GOT3 (cell line): ENCODE measurements at places on chromosomes 13 and 19.

- DNase-seq, result no peak
Measured at GRCh38 chr19:9986787-9987281, 23.5 kb downstream of the COL5A3 start.

GRCh38 chr19:28489126-28489660, 723.8 kb downstream of the UQCRFS1 start:
- no peak for DNase-seq

DNA sequence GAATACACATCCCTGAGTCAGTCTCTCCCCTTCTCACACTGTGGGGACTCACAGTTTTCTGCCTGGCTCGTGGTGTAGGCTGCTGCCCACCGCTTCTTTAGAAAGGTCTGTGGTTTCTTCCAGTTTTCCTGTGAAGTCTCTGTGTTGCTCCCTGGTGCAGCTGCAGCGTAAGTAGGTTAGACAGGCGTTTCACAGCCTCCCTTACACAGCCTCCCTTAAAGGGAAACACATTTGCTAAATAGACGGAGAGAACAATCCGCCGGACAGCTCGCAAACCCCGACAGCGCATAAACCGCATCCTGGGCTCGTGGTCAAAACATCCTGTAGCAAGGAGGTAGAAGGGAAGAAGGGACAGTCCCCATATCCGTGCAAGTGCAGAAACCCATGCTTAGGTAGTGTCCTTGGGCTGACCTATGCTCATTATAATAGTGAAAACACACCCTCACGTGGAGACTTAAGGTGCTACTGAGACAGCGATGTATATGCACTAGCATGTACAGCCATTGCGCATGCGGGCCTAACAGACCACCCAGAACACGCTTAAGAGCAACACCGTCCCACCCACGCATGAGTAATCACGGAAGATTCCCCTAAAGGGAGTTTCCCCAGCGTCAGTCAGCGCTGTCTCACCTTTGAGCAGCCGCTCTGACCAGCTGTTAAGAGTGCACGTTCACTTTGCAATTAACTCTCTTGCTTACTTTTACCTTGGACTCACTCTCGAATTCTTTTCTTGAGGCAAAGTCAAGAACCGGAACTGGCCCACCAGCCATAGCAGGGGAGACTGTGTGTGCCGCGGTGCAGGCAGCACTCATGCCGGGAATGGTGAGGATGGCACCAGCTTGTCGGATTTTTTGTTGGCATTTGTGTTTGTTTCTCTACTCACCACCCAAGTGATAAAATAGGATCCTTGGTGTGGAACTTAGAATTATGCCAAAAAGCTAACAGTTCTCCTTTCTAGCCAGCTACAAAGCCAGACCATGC, 16.6 kb downstream of the SIGLEC8 start:
- DNase-seq, result no peak

- DNase-seq, result no peak
Measured at GRCh38 chr19:14333101-14333871, 48.0 kb upstream of the ADGRE5 start.

GRCh38 chr19:21677696-21678418, 89.5 kb downstream of the ZNF100 start:
- no peak for DNase-seq

GRCh38 chr13:70324519-70324918, 216.3 kb upstream of the KLHL1 start:
- DNase-seq, result no peak

DNA sequence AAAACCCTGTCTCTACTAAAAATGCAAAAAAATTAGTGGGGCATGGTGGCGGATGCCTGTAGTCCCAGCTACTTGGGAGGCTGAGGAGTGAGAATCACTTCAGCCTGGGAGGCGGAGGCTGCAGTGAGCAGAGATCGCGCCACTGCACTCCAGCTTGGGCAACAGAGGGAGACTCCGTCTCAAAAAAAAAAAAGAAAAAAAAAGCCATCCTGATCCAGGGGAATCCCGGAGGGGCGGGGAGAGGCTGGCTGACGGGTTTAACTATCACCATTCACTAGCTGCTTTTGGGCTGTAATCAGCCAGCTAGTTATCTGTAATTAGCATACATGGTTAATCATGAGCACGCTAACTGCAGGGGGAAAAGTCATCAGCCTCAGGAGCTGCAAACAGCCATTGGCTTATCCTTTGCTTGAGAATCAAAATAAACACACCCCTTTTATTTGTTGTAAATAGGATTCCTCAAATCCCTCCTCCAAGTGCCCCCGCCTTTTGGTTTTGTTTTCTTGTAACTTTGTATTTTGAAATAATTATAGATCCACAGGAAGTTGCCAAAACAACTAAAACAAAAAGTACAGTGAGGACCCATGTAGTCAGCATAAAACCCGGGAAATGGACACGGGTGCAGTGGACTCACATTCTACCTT, 9.6 kb downstream of the FSD1 start:
- no peak for DNase-seq

DNA sequence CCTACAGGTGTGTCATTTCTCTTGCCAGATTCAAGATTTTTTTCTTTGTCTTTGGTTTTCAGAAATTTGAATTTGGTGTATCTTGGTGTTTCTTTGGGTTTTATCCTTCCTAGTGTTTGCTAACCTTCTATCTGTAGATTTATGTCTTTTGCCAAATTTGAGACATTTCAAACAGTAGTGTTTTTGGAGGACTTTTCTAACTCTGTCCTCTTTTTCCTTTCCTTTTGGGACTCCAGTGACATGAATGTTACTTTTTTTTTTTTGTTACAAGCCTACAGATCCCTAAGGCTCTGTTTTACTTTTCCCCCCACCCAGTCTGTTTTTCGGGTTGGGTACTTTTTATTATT, 58.8 kb downstream of the ZMYM2 start:
- no peak for DNase-seq

DNA sequence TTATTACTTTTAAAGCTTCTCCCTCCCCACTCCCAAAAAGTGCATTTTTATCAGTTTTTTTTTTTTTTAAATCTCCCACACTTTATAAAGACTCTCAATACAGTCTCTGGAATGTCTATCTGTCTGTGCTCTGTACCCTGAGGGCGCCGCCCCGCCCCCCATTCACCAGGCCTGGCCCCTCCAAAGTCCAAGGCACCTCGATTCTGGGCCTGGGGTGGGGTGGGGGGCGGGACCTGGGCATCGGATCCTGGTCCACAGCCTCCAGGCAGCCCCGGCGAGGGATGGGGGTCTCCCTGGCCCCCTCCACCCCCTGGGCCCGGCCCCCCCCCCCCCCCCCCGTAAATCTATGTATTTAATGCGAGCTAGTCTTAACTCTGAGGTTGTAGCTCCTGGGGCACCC, 23.3 kb downstream of the ZBTB7A start:
- DNase-seq, result no peak

DNA sequence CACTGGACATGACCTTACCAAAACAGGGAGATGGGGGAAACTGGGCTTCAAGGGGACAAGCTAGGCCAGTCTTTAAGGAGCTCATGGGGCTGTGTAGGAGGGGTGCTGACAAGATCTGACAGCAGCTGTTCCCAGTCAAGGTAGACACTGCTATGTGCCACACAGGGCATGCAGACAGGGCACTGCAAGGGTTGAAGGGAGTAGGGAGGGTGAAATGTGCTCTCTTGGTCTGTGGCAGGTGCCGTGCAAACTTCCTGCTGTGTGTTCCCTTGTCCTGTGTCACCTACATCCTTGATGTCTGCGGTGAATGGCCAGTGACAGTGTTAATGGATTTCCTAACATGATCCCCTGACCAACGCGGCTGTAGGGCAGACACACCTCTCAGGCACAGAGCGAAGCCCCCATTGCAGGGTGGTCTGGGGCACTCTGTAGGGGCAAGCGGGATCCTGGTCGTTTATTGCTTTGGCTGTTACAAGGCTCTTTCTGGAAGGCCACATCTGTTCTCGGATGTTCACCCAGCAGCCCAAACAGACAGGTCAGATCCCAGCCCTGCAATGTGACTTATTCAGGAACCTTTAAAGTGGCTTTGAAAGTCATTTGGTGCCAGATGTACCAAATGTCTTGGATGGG, 199.5 kb upstream of the ZNF536 start:
- DNase-seq, result no peak

GRCh38 chr19:41415154-41415571, 12.0 kb downstream of the B3GNT8 start:
- no peak for DNase-seq

- DNase-seq, result no peak
Measured at GRCh38 chr19:35557539-35558399, 5.7 kb downstream of the ATP4A start.

GRCh38 chr13:45933203-45933908, 81.8 kb upstream of the SIAH3 start:
- no peak for DNase-seq

GRCh38 chr19:48553676-48554384, 1.9 kb downstream of the SULT2B1 start:
- no peak for DNase-seq

GRCh38 chr19:40147693-40148347, 43.4 kb upstream of the MAP3K10 start:
- DNase-seq, result no peak

GRCh38 chr13:100363285-100363711, 225.3 kb downstream of the GGACT start:
- DNase-seq, result no peak

DNA sequence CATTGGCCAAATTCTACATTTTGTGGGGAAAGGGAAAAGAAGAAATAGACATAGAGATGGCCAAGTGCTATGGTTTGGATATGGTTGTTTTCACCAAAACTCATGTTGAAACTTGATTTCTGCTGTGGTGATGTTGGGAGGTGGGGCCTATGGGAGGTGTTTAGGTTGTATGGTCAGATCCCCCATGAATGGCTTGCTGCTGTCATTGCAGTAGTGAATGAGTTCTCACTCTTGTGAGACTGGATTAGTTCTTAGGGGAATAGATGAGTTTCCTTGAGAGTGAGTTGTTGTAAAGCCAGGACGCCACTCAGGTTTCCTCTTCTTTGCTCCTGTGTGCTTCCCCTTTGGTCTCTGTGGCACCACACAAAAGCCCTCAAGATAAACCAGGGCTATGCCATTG, 242.6 kb upstream of the RFC3 start:
- DNase-seq, result no peak

GRCh38 chr19:47225746-47226425, 5.1 kb downstream of the BBC3 start:
- peak; percentile 66 for DNase-seq

DNA sequence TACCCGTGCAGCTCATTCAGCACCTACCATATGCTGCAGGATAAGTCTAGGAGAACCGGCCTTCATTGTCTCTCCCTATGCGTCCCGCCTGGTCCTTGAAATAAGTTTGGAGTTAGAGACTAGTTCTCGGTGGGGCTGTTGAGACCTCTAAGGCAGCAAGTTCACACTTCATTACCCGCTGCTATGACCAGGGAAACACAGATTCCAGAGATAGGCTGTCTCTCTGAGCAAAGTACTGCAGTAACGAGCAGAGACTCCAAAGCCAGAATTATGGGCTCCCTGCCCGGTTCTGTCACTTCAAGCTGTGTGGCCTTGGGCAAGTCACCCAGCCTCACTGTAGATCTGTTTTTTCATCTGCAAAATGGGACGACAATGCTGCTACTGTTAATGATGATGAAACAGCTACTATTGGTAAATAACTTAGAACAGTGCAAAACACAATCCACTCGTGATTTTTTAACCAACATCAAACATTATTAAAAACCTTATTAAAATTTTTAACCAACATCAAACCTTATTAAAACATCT, 184.1 kb downstream of the USP12 start:
- DNase-seq, result no peak

DNA sequence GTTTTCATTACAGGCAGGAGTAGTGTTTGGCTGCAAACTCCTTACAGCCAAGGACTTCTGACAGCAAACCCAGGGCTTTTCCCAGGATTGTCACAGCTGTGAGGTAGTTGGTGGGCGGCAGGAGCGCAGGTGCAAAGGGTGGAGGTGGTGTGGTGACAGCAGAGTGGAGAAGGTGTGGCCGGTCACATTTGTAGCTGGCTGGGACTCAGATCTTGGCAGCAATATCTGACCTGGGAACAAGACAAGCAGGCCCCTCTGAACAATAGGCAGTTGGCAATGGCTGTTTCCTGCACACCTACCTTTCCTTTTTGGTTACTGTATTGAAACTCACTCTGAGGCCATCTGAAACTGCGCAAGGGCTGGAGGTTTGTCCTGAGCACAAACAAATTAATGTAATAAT, 327.3 kb downstream of the COG6 start:
- DNase-seq, result no peak

- no peak for DNase-seq
Measured at GRCh38 chr13:65943708-65944107, 1286.4 kb downstream of the PCDH9 start.

GRCh38 chr19:19033176-19033425, 216 bp downstream of the SUGP2 start:
- DNase-seq, result no peak

GRCh38 chr13:86438034-86438433, 638.8 kb upstream of the SLITRK6 start:
- no peak for DNase-seq

DNA sequence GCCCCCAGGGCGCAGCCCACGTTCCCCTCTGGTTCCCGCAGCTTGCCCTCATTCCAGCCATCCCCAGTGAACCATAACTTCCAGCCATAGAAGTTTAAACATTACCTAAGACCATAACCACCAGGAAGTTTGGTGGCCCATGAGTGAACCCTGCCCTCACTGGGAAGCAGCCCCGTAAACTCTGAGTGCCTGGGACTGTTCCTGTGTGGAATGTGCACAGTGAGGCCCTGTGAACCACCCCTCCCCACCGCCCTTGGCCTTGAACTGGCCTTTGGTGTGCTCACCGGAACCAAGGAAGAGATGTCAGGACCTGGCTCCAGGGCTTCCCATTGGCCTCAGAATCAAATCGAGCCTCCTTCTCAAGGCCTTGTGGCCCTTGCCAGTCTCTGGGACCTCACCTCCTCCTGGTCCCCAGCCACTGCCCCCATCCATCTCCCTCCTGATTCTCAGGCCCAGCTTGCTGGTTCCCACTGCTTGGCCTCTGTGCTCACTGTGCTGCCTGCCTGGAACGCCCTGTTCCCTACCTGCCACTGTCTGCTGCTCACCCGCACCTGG, 46.5 kb downstream of the DNM2 start:
- no peak for DNase-seq

GRCh38 chr19:46372901-46373490, 26.1 kb downstream of the PPP5C start:
- no peak for DNase-seq

GRCh38 chr19:52690369-52691214, 44.3 kb downstream of the ZNF611 start:
- peak; percentile 52 for DNase-seq

DNA sequence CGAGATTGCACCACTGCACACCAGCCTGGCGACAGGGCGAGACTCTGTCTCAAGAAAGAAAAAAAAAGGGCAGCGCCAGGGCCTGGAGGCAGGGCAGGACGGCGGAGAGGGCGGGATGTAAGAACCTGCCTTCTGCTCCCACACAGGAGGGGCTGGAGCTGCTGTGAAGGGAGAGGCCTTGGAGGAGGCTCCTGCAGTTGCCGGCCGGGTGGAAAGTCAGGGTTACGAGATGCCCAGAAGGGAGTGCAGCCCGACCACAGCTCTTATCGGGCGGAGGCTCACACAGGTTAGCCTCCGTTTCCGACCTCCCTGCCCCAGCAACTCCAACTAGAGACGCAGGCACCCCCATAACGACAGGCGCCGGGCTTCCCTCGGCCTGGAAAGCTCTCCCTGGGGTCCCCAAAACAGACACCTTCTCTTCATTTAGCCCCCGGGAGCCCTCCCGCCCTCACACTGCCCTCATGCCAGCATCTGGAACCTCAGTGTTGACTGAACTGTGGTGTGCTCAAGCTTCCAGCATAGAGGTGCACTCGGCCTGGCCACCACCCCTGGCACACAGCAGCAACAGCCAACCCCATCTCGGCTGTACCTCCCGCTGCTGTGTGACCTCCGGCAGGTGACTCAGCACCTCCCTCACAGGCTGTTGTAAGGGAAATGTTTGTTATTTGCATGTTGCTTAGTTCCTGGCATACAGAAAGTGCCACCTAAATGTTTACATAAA, 1.4 kb downstream of the PLPP2 start:
- DNase-seq, result no peak

- no peak for DNase-seq
Measured at GRCh38 chr13:45521297-45521696, 56.6 kb downstream of the COG3 start.
